ENCODE measurements at places on chromosomes 16 and 17.

GRCh38 chr17:74547736-74548135 is 1.8 kb upstream of the CD300C start:
- peak; percentile 15 for DNase-seq

DNA sequence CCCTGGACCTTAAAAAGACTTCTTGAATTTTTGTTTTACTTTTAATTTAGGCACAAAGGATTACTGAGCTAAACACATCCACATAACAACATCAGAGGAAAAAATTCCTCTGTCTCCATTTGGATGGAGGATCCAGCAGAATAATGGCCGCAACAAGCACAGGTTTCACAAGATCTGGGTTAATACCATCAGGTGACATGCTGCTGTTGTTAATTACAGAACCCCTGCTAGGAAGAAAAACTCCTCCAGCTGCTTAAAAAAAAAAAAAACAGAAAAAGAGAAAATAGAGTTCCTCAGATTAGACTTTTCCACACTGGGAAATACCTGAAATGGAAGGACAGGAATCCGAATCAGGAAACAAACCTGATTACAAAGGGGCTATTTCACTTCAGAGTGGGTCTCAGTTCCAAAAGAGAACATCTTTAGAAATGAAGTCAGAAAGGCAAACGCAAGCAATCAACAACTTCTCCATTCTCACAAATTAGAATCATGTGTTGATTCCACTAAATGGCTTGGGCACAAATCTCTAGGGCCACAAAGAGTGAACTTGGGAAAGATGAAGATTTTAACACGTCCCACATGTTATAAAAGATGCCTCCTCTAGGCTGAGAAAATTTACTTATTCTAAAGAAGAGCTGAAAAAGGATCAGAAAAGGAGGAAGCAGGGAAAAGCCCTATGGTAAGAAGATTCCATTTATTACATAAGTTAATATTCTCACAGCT is 44.0 kb downstream of the SPOP start:
- DNase-seq: no peak

DNA sequence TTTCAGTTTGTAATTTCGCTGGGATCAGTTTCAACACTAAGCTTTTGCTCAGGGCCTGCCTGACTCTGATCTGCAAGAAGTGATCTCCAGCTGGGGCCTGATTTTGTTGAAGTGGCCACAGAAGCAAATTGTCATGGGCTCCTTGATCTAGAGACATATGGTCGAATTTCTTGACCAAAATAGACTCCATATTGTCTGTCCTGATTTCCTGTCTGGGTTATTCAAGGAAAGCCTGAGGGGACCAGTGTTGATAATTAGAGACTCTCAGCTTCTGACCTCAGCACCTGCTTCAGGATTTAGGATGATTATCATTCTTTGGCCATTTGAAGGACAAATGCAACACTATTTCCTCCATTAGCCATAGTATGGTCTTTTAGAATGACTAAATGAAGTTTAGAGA is 48.9 kb upstream of the MSI2 start:
- DNase-seq: no peak

DNA sequence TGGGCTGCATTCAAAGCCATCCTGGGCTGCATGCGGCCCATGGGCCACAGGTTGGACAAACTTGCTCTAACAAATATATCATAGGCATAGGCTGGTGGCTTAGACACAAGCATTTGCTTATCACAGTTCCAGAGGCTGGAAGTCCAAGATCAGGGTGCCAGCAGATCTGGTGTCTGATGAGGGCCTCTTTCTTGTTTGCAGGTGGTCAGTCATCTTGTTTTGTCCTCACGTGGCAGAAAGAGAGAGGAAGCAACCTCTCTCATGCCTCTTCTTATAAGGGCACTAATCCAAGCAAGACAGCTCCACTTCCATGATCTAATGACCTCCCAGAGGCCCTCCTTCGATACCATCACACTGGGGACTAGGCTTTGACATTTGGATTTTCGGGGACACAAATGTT is 238.7 kb upstream of the TNRC6C start:
- DNase-seq: no peak

- DNase-seq: no peak
These were observed 21.9 kb downstream of the GPR142 start for GRCh38 chr17:74389084-74389753.

DNA sequence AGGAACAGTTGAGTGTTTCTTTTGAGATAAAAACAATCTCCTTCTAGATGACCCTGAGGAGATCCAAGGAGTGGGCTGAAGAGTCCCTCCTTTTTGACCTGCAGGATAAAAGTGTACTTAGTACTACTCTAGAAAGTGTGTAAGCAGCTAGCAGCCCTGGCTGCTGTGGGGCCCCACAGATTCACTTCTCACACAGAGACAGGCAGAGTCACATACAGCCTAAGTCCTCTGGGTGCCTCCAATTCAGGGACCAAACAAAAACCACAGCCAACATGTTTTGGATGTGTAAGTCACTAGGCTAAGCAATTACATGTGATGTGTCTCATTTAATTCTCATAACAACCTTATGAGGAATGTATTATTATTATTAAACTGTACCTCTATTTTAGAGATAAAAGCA is 97.1 kb downstream of the TMEM100 start:
- DNase-seq: no peak

DNA sequence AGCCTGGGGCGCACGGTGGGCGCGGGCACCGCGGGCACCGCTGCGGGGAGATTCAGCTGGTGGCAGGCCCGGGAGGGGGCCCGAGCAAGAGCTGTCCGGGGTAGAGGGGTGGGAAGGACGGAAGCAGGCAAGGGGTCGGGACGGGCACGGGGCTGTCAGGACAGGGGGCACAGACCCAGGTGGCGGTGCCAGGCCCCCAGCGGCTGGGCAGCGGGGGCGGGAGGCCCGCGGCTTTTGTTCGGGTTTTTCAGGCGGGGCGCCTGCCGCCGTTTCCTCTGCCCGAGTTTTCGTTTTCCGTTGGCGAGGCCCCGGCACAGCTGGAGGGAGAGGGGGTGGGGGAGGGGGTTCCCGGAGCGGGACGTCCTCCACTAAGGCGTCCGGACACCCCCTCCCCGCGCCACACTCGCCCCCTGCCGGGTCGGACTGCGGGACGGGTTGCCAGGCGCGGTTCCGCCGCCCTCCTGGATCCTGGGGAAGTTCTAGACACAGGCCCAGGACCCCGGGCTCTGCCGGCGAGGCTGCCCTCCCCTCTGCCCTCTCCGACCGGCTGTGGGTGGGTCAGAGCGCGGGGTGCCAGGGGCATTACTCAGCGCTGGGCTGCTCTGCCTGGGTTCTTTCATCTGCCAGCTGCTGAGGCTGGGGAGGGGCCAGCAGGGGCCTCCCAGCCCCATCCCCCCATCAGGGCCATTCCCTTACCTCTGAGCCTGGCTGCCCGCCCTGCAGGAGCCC is 543 bp downstream of the ARHGAP23 start:
- no peak for DNase-seq

DNA sequence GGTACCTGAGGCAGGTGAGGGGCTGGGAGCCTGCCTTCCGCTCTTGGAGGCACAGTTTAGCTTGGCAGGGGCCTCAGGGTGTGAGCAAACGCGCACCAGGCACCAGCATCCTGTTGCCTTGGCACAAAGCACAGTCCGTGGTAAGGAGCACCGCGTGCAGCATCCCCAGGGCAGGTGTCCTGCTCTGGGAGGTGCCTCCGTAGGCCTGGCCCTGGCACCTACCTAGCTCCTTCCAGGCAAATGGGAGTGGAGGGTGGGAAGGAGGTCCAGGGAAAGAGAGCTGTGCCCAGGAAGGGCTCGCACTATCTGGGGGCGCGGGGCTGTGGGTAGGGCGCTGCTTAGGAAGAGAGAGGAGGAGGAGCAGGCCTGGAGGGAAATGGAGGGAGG is 3.1 kb upstream of the GSE1 start:
- peak; percentile 89 for DNase-seq
